Lower lobe of right lung (tissue), 2 donors: ENCODE measurements at places on chromosomes 12 and 14. TPM values are rescaled to one million over a fixed set of nuclear protein-coding genes. Genes with fewer than 3 reads are reported as not detected.

DNA sequence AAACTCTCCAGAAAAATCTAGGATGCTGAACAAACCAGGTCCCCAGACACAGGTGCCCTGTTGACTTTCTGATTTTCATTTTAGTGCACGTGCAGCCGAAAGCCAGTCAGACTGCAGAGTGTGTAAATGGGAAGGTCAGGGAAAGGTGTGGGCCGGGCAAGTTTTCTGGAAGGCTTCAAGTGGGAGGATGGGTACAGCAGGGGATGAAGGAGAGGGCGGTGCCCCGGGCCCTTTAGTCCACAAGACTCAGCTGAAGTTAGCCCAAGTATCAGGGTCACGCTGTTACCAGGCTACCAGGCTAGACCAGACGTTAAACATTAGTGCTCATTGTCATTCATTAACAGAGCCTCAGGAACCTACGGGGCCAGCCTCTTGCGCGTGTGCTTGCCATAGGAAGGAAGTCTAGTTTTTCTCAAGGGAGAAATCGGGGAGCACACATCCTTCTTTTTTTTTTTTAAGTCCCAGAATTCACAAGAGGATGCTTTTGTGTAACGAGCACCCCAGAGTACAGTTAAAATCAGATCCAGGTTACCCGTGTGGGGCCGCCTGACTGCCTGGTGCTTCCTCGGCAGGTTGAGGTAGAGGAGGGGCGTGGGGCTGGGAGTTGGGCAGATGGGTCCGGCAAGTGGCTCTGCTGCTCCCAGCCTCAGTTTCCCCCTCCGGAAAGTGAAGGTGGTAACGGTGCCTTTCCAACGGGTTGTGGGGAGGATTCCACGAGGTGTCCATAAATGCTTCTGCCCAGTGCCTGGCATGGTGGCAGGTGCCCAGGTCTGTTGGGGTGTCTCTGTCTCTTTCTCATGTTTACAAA lies 19.1 kb downstream of the BCL7A start:
- DNase-seq, result peak; percentile 69

GRCh38 chr12:130916241-130916911 lies 37.3 kb upstream of the ADGRD1 start:
- peak; percentile 64 for DNase-seq

- no peak for DNase-seq
These were observed 2.1 kb downstream of the TNFAIP2 start for GRCh38 chr14:103125098-103126070.

GRCh38 chr14:57071639-57072038 lies 197.1 kb downstream of the EXOC5 start:
- no peak for DNase-seq

GRCh38 chr12:93902736-93903562 lies 225.8 kb downstream of the CRADD start:
- DNase-seq, result no peak

DNA sequence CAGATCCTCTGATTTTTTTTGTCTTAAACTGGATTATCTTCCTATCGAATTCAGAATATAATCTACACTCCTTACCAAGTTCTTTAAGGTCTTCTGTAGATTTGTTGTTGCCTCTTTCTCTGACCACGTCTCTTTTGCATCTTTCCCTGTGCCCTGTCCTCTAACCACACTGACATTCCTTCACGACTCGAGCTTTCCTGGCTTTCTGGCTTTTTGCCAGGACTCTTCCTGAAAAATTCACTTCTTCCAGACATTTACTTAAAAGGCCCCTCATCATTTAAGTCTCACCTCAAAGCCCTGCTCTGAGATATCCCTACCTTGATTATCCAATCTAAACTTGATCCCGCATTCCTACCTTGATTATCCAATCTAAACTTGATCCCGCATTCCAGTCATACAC lies 422.3 kb upstream of the DCN start:
- DNase-seq, result no peak

DNA sequence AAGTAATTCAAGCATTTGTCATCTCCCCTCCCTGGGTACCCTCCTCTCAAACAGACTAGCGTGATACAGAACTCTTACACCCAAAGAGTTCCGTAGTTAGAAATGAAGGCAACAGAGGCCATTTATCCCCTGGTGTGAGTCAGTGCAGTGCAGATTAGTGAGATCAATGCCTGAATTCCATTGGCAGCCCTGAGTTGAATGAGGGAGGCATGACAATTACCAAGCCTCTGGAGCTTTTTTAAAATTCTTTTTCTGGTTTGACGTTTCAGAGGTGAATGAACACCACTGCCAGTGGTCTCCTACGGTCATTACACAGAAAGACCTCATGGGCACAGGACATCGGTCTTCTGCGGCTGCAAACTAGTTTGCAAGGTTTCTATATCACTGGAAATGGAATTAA lies 94.4 kb downstream of the PRIMA1 start:
- DNase-seq, result no peak

DNA sequence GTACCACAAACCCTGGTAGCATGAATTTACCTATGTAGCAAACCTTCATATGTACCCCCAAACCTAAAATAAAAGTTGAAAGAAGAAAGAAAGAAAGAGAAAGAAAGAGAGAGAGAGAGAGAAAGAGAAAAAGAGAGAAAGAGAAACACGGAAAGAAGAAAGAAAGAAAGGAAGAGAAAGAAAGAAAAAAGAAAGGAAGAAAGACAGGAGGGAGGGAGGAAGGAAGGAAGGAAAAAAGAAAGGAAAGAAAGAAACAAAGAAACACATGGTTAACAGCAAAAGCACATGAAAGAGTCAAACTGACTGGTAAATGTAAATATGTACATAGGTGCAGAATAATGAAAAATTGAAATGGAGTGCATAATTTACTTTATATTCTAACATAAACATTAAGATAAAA lies 903.4 kb downstream of the LRFN5 start:
- no peak for DNase-seq

GRCh38 chr12:132505105-132505851 lies 15.3 kb downstream of the FBRSL1 start:
- DNase-seq, result peak; percentile 82

DNA sequence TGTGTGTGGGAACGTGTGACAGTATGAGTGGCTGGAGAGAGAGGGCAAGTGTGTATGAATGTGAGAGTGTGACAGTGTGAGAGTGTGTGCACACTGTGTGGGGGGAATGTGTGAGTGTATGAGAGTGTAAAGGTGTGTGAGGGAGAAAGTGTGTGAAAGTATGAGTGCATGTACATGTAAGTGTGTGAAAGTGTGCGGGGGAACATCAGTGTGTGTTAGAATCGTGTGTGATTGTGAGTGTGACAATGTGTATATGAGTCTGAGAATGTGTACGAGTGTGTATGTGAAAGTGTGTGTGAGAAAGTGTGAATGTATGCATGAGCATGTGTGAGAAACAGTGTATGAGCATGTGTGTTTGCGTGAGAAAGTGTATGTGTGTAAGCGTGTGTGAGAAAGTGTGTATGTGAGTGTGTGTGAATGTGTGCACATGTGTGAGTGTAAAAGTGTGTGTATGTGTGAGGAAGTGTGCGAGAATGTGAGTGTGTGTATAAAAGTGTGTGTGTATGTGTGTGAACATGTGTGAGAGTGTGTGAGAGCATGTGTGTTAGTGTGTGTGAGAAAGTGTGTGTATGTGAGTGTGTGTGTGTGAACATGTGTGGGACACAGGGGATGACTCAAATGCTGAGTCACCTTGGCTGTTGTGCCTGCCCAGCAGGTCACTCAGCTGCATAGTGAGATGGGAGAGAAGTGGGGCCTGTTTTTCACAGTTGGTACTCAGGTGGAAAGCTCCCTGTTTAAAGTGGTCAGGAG lies 220.5 kb upstream of the TBX3 start:
- DNase-seq, result no peak

GRCh38 chr12:52636189-52636588 lies 15.8 kb downstream of the KRT2 start:
- DNase-seq, result no peak

DNA sequence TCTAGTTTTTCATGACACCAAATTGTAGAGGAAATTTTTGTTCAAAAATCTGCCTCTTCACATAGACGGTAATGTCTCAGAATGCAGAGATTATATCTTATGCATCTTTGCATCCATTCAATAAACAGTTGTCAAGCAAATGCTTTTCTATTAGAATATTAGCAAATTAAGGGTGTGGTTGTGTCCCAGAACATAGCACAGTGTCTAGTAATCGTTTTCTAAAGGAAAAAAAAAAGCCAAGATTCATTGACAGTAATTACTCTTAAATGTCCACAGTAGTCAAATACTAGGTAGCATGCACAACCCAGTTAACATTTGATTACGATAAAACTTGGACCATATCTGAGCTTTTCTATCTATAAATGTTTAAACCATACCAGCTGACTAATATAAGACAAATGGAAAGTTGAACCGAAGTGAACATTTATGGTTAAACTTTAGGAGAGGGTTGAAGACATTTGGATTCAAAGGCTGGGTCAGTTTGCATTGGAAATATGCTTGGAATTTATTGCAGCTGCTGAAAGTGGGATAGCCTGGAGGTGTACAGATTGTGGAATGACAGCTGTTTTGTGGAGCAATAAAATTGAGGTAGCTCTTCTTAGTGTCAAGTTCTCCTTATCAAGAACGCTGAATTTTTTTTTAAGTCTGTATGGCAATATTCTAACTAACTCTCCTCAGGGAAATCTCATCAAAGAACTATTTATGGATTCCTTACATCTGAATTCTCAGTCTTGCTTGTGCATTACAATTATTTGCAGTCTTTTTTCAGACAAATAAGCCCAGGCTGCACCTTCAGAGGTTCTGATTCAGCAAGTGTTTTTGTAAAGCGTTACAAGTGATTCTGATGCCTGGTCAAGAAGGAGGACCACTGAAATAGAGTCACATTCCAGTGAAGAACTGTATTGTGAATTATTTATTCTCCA lies 66.7 kb upstream of the ATP2B1 start:
- no peak for DNase-seq

DNA sequence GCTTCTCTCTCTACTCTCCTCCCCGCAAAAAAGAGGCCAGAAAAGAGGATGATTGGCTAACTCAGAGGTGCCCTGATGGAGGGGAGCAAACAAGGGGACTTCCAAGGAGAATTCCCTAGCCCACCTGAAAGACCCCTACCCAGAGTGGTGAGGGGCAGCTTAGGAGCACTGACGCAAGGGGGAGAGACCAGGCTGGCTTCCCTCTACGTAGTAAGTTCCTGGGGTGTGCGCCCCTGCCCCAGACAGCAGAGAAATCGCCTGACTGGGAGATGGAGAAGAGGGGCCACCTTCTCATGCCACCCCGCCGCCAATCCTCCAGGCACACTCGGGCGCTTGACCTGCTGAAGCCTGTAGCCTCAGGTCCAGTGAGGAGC lies 2.1 kb upstream of the DIO3 start:
- peak; percentile 38 for DNase-seq

DNA sequence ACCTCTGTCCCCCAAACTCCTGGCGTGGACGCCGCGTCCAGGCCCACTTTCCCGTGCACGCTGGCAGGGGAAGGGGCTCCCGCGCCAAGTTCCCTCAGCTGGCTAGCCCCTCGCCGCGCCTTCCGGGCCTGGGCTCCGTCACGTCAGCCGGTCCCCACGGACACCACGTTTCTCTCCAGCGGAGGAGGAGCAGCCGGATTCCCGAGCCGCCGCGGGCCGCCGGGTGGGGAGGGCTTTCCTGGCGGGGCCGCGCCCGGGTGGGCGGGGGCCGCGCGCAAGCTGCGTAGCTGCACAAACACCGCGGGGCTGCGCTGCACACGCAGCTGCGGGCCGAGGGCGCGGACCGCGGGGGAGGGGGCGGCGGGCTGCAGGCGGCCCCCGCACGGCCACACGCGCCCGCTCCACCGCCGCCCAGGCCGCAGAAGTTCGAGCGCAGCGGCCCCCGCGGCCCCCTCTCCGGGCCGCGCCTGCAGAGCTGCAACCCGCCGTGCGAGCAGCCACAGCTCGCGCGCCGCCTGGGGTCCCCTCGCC lies 45.1 kb upstream of the PNMA1 start:
- DNase-seq, result peak; percentile 79

GRCh38 chr12:127144770-127145169 lies 1122.2 kb upstream of the TMEM132C start:
- no peak for DNase-seq

GRCh38 chr12:103085541-103085940 lies 128.1 kb downstream of the ASCL1 start:
- no peak for DNase-seq

Gene PLA2G1B
- 42.2 TPM for total RNA-seq

Gene PLBD1
- 106 TPM for total RNA-seq

Gene ZNF10
- total RNA-seq, result 7.7 TPM

Gene PIANP
- total RNA-seq, result 0.18 TPM

Gene MTHFD1
- 46.3 TPM for total RNA-seq

Gene MYL2
- total RNA-seq, result not detected

Gene MIP
- not detected for total RNA-seq

Gene EPS8
- 72.8 TPM for total RNA-seq
